Left renal cortex interstitium (tissue), 4 donors: ENCODE measurements at places on chromosomes 1 and 21. TPM values are rescaled to one million over a fixed set of nuclear protein-coding genes. Genes with fewer than 3 reads are reported as not detected.

GRCh38 chr1:168082008-168082876 is 54.5 kb downstream of the GPR161 start:
- no peak for DNase-seq

DNA sequence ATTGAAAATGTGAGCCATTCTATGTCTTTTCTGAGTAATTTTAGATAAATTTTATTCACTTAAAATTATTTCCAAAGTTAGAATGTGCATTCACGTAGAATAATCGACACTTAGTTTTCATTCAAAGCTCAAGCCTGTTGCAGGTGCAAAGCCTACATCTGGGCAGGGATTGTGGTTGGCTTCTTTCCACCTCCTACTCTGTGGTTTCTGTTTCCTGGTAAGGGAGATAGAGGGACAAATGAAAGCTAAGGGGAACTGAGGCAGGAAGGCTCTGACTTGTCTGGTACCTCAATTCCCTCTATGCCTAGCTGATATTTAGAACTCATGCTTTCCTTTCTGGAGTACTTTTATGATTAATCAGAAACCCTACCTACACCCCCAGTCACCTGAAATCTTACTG is 251.2 kb upstream of the DPYD start:
- DNase-seq = no peak

- DNase-seq = no peak
Observed at GRCh38 chr1:19469004-19469403, 16.3 kb downstream of the CAPZB start.

GRCh38 chr1:213994888-213995287 is 7.1 kb downstream of the PROX1 start:
- DNase-seq = no peak

DNA sequence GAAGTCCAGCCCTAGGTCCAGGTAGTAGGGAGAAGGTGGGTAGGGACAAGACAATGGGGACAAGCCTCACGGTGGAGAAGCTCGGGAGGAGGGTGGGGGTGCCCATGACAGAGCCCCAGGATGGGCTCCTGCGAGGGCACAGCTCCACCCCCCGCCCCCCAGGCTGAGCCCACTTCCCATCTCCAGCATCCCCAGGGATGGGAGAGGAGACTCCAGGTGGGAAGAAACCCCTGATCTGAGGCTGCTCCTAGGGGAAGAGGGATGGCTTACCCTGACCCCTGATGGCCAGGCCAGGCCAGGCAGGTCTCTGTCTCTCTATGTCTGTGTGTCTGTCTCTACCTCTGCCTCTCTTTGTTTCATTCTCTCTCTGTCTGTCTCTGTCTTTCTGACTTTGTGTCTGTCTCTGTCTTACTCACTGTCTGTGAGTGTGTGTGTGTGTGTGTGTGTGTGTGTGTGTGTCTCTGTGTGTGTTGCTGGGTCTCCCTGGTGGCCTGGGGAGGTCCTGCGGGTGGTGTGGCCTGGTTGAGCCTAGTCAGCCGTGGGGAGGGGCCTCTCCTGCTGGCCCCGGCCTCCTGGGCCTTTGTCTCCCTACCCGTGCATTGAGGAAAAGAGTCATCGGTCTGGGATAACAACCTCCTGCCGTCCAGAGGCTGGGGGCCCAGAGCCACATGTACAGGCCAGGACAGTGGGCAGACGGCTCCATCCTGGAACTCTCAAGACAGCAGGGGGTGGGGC is 45.7 kb downstream of the WNT9A start:
- no peak for DNase-seq

DNA sequence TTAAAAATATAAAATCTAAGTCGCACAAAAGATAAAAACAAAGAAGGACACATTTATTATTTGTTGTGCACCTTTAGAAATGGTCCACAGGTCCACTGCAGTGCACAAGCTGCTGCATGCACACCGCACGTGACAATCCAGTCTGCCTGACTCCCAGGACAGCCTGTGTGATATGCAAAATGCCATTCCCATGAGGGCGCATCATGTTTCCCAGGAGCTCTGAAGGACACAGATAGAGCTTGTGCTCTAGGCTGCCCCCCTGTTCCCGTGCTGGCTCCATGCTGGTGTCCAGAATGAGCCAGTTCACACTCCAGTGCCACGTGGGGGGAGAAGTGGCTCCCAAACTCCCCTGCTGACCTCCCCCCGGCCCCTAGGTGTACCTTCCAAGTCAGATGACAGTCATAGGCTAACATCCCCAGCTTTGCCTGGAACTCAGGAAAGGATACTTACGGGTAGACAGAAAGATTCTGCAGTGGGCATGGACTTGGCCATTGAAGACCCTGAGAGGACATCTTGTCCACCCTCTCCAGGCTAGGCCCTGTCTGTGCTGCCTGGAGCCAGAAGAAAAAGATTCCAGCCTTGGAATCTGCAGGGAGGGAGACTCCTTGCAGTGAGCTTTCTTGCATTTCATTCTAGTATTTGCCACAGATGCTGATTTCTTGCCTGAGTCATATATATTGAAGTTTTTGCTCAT is 26.3 kb downstream of the RAB7B start:
- no peak for DNase-seq

GRCh38 chr1:232743999-232744398 is 61.2 kb upstream of the MAP10 start:
- DNase-seq = no peak

DNA sequence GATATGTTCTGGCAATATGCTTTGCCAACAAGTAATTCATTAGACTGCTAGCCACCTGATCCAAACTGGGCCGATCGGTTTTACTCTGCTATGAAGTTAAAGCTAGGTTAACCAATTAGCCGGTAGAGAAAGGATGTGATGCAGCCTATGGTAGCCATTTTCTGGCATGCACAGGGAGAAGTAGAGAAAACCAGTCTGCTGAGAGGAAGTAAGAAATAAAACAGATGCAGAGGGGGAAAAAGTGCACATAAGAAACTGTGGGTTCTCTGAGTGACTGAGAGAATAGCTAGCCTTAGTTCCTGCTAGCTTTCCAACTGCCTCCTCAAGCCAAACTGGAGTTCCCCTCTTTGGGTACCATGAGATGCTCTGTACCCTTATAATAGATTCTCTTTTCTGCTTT is 52.8 kb downstream of the ARID4B start:
- no peak for DNase-seq

GRCh38 chr1:154839691-154840090 is 30.4 kb downstream of the KCNN3 start:
- DNase-seq = no peak

DNA sequence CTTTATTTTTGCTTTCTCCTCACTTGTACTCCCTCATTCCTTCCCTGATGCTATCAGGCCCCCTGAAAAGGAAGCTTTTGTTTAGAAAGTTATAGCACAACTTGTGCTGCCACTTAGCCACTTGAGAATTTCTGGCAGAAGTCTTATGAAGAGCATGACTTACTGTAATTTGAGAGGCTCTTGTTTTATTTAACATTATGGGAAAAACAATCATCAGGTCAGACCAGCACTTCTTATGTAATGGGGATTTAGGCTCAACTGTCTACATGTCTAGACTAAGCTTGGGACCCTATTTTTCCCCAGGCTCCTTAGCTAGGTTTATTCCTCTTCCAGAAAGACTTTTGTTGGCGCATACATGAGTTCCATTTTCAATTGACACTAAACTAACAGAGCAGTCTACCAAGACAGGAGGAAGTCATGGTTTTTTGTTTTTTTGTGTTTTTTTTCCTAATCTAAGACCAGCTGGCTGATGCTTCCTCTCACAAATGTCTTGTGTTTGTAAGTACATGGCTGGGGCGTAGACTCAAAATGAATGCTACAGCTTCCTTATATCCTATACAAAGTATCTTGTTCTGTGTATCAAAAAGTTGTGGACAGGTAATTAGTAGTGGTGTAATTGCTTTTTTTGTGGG is 31.5 kb downstream of the TNFSF4 start:
- no peak for DNase-seq

PPIAL4G gene
- polyA plus RNA-seq = 0.04 TPM

OR10Z1 gene
- polyA plus RNA-seq = 0.05 TPM

ITLN2 gene
- not detected for polyA plus RNA-seq

AIM2 gene
- 0.45 TPM for polyA plus RNA-seq

MX2 gene
- 0.94 TPM for polyA plus RNA-seq

KIF26B gene
- polyA plus RNA-seq = 44.6 TPM

CLDN17 gene
- polyA plus RNA-seq = not detected

LRRC39 gene
- polyA plus RNA-seq = 1.4 TPM

PDIK1L gene
- 20.6 TPM for polyA plus RNA-seq

B3GALT2 gene
- 11.9 TPM for polyA plus RNA-seq

WDR3 gene
- polyA plus RNA-seq = 30.2 TPM

C1orf94 gene
- not detected for polyA plus RNA-seq
